ENCODE measurements at places on chromosomes 5 and 9. TPM values are rescaled to one million over a fixed set of nuclear protein-coding genes. Genes with fewer than 3 reads are reported as not detected.

Gene ABO
- total RNA-seq = not detected

Gene SLC1A1
- not detected for total RNA-seq

Gene ADAMTS19
- not detected for total RNA-seq

Gene CCDC192
- not detected for total RNA-seq

Gene PCDHA1
- not detected for total RNA-seq

Gene UBTD2
- 24.1 TPM for total RNA-seq
